ENCODE measurements at places on chromosomes 3 and 15. TPM values are rescaled to one million over a fixed set of nuclear protein-coding genes. Genes with fewer than 3 reads are reported as not detected.

The TEX9 gene
- 0.35 TPM for total RNA-seq

- H3K27me3 ChIP-seq = no peaks in the 10 kb centered on the region
- peaks cover 11% of the 10 kb centered on the region for H3K36me3 ChIP-seq
- peak overlapping the region; percentile 77 for H3K27ac ChIP-seq
- peaks cover 36% of the 10 kb centered on the region for H3K4me1 ChIP-seq
Observed at GRCh38 chr15:91021516-91022074, 799 bp downstream of the VPS33B start.

- no peak overlapping the region for H3K4me3 ChIP-seq
- no peaks in the 10 kb centered on the region for H3K36me3 ChIP-seq
- H3K27me3 ChIP-seq = peaks cover 4% of the 10 kb centered on the region
- no peak overlapping the region for H3K27ac ChIP-seq
Observed at GRCh38 chr15:95174301-95175259, 943.2 kb downstream of the MCTP2 start.

- DNase-seq = no peak
- H3K36me3 ChIP-seq = peaks cover 16% of the 10 kb centered on the region
- peaks cover under 1% of the 10 kb centered on the region for H3K4me1 ChIP-seq
- H3K27me3 ChIP-seq = no peaks in the 10 kb centered on the region
- H3K4me3 ChIP-seq = no peak overlapping the region
- peak overlapping the region; percentile 39 for H3K27ac ChIP-seq
Observed at GRCh38 chr3:195337747-195338146, 66.8 kb upstream of the XXYLT1 start.

The CHCHD4 gene
- 29.6 TPM for total RNA-seq

DNA sequence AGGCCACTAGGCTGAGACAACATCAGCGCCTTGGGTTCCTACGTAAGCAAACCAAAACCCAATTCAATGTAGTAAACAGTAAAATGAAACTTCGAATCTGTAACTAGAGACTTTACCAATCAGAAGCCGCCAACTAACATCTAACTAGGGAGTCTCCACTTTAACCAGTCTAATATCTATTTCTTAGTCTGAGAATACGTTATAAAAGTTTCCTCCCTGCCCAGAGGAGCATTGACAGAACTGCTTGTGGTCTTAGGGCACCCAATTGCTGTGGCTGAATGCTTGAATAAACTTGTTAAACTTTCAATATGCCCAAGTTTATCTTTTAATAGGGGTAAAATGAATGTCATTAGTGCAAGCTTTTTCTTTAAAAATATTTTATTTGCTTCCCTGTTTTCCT is 4.3 kb downstream of the CP start:
- H3K27ac ChIP-seq = no peak overlapping the region
- no peaks in the 10 kb centered on the region for H3K4me1 ChIP-seq
- DNase-seq = no peak
- H3K27me3 ChIP-seq = peaks cover 6% of the 10 kb centered on the region
- H3K36me3 ChIP-seq = no peaks in the 10 kb centered on the region
- no peak overlapping the region for H3K4me3 ChIP-seq

DNA sequence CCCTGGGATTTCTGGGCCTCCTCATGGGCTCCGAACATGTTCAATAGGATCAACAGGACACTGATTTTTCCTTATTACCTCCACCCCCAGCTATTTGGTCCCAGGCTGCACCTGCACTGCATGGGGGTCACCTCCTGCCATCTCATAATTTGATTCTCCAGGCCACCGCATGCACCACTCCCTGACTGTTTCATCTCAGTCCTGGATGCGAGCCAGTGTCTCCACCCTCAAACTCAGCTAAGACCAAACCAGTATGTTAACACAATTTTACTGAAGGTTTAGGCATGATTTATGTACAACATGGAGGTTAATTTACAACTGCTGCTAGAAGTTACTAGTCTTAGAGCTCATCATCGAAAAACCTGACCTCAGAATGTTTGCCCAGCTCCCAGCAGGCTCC is 249.5 kb downstream of the UACA start:
- no peak for DNase-seq
- H3K36me3 ChIP-seq = peaks cover 22% of the 10 kb centered on the region
- no peak overlapping the region for H3K4me3 ChIP-seq
- H3K27ac ChIP-seq = no peak overlapping the region
- peaks cover 23% of the 10 kb centered on the region for H3K4me1 ChIP-seq

GRCh38 chr3:81953111-81953510 is 191.7 kb upstream of the GBE1 start:
- no peaks in the 10 kb centered on the region for H3K27me3 ChIP-seq
- H3K4me3 ChIP-seq = no peak overlapping the region
- DNase-seq = no peak

GRCh38 chr3:11711876-11712275 is 68.2 kb upstream of the VGLL4 start:
- no peaks in the 10 kb centered on the region for H3K36me3 ChIP-seq
- no peak for DNase-seq
- H3K27me3 ChIP-seq = no peaks in the 10 kb centered on the region
- no peak overlapping the region for H3K4me3 ChIP-seq
- peaks cover 4% of the 10 kb centered on the region for H3K4me1 ChIP-seq

DNA sequence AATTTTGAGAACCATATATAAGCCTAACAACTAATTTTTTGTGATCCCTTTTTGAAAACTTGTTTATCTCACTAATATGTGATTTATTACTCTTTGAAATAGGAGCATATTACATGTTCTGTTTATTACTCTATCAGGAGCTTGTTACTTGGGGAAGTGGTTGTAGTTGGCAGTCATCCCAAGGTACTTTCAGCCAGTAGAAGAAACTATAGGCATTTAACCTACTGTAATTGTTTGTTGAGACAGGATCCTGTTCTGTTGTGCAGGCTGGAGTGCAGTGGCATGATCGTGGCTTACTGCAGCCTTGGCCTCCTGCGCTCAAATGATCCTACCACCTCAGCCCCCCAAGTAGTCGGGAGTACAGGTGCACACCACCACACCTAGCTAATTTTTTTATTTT is 195.6 kb downstream of the TCF12 start:
- H3K36me3 ChIP-seq = no peaks in the 10 kb centered on the region
- no peak for DNase-seq
- H3K27ac ChIP-seq = no peak overlapping the region
- H3K4me3 ChIP-seq = no peak overlapping the region

The RETNLB gene
- not detected for total RNA-seq

The DYNLT2B gene
- total RNA-seq = 11.8 TPM

DNA sequence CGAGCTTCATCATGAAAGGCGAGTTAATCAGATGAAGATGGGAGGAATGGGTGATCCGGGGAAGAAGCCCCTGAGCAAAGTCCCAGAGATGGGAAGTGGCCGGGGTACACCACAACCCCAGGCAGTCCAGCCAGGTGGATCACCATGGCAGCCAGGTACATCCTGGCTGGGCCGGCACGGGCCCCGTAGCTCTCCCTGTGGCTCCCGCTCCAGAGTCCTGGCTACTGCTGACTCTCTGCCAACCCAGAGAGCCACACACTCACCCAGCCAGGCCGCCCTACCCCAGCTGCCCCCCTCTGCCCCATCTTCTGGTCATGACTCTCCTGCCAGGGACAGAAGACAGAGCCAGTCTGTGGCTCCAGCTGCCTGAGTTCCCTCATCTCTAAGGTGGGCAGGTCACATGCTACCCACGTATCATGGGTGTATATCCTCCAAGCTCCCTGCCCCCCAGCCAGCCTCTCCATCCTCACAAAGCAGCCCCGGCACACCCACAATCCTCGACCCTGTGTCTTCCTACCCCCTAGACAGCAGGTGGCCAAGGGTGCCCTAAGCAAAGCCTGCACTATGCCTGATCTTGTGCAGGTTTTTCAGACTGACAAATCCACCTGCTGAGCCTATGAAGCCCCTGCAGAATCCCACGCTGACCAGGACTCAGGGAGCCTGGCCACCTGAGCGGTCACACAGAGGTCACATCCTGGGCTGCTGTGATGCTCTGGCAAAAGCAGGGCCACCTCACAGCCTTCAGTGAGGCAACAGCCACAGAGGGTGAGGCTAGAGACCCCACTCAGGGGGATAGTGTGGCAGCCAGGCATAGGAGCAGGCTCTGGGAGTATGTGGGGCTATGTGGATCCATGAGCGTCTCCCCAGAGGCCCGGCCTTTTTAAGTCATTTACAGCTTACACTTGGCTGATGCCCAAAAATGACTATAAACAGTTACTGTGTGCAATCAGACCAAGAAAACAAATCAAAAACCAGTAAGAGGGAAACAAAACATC is 13.2 kb downstream of the XXYLT1 start:
- no peaks in the 10 kb centered on the region for H3K27me3 ChIP-seq
- H3K36me3 ChIP-seq = peaks cover 2% of the 10 kb centered on the region
- H3K4me1 ChIP-seq = peaks cover 16% of the 10 kb centered on the region

DNA sequence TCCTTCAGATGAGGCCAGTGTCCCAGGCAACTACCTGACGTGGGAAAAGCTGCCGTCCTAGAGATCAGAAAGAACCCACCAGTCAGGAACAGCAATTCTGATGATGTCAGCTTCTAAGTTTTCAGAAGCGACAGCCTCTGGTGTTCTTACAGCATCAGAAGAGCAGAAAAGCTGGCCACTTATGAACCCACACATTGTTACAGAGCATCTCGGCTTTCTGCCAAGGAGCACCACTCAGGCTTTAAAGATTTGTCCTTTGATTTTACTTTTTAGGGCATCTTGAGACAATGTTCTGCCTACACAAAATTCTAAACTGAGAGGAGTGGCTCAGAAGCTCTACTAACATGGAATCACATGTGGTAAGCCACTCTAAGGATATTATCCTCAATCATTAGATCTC is 49.7 kb upstream of the BOC start:
- no peak overlapping the region for H3K27ac ChIP-seq
- no peak overlapping the region for H3K4me3 ChIP-seq
- DNase-seq = no peak
- no peaks in the 10 kb centered on the region for H3K4me1 ChIP-seq

DNA sequence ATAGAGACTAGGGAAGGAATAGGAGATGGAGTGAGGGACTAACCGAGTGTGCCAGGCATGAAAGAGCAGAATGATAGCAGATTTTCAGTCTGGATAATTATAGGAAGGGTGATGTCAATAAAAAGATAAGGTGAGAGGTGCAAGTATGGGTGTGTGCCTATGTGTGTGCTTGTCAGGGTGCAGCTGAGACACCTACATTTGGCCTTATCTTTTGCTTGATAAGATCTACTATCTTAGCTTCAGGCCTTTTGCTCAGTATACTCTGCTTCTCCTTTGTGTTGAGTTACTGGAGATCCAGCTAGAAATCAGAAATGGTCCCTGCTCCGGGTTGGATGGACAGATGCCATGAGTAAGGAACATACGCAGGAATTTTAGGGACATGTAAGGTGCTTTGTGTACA is 17.4 kb downstream of the ARL14 start:
- peaks cover 3% of the 10 kb centered on the region for H3K4me1 ChIP-seq
- no peak overlapping the region for H3K4me3 ChIP-seq
- DNase-seq = no peak
- no peaks in the 10 kb centered on the region for H3K36me3 ChIP-seq
- H3K27me3 ChIP-seq = peaks cover 5% of the 10 kb centered on the region

GRCh38 chr15:98428253-98428989 is 219.9 kb upstream of the IGF1R start:
- DNase-seq = peak; percentile 91
- no peaks in the 10 kb centered on the region for H3K36me3 ChIP-seq
- no peak overlapping the region for H3K27ac ChIP-seq

DNA sequence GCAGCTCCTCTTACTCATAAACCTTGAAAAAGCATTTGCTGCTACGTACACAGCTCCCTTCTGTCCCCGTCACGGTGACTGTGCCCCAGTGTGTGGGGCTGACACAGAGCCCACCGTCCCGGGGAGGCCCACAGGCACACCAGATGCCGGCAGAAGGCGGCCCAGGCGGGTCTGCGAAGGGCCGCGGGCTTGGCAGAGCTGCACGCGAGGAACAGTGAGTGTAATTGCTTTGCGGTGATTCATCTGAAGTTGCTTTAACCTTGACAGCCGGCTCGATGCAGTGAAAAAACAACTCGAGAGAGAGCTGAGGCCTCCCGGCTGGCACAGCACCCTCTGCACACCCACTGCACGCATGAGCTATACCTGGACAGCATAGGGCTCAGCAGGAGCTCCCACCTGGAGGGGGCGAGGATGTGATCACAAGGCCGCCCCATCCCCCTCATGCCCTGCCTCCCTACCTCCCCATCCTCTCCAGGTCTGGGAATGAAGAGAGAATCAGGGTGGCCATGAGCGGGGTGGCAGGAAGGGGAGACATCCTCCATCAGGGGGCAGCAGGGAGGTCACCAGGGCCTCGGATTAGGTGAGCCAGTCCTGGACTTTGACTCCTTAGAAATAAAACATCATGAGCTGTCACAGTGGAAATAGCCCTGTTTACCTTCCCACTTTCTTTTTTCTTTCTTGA is 172.7 kb downstream of the MEGF11 start:
- H3K36me3 ChIP-seq = no peaks in the 10 kb centered on the region
- peaks cover 20% of the 10 kb centered on the region for H3K27me3 ChIP-seq
- no peak overlapping the region for H3K4me3 ChIP-seq
- H3K27ac ChIP-seq = no peak overlapping the region
- no peaks in the 10 kb centered on the region for H3K4me1 ChIP-seq
- no peak for DNase-seq

DNA sequence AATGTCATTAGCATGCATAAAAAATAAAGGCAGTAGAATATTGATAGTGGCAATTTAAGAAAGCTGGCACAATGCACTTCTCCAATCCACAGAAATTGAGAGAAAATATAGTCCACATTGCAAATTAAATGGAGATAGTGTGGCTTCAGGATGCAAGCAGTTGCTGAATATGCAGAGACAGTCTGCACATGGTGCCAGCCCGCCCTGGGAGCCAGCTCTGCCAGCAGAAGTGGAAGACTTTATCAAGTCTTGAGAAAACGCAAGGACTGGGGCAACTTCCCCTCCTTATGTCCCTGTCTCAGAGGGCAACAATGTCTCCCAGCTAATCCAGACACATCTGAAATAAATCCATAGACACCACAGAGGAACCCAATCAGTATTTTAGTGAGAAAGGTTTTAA is 57.2 kb downstream of the MB21D2 start:
- peaks cover 13% of the 10 kb centered on the region for H3K36me3 ChIP-seq
- no peak for DNase-seq
- H3K4me3 ChIP-seq = no peak overlapping the region
- H3K4me1 ChIP-seq = peaks cover 44% of the 10 kb centered on the region
- no peak overlapping the region for H3K27ac ChIP-seq

DNA sequence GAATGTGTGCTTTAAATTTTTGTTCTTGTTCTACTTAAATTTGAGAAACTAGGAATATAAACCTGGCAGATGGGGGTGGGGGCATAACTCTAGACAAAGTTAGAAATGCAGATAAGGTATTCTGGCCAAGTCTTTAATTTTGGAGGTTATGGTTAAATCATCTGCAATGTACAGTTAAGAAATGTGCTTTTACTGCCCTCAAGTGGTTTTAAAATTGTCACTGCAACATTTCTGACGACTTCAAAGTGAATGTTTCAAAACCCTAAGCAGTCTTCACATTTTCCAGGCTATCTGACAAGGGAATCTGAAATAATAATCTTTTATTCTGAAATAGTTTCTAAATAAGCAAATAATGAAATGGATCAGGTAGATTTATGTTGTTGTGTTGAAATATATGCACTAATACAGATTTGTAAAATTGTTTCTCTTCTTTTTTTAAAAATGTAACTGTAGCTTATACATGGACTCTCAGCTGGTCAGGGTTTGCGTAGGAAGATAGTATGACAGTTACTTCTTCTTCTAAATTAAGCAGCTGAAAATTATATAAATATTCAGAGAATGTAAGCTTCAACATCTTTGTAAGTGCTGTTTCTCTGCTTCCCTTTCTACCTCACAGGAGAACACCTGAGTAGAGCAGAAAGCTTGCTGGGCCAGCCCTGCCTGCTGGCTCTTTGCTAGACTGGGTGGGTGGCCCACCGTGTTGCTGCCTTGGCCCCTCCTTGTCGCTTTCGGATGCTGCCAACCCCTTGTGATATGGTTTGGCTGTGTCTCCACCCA is 45.0 kb downstream of the SUCNR1 start:
- H3K27ac ChIP-seq = no peak overlapping the region
- no peak for DNase-seq
- H3K4me3 ChIP-seq = no peak overlapping the region
- peaks cover 6% of the 10 kb centered on the region for H3K27me3 ChIP-seq
- no peaks in the 10 kb centered on the region for H3K4me1 ChIP-seq
- no peaks in the 10 kb centered on the region for H3K36me3 ChIP-seq
